ENCODE measurements at places on chromosomes 3 and 15.

- no peak for DNase-seq
Observed at GRCh38 chr15:40799523-40799922, 7.4 kb upstream of the ZFYVE19 start.

- no peak for DNase-seq
Observed at GRCh38 chr3:126519506-126520455, 2.2 kb upstream of the UROC1 start.

GRCh38 chr15:45704329-45705249 lies 69.8 kb downstream of the SQOR start:
- no peak for DNase-seq

DNA sequence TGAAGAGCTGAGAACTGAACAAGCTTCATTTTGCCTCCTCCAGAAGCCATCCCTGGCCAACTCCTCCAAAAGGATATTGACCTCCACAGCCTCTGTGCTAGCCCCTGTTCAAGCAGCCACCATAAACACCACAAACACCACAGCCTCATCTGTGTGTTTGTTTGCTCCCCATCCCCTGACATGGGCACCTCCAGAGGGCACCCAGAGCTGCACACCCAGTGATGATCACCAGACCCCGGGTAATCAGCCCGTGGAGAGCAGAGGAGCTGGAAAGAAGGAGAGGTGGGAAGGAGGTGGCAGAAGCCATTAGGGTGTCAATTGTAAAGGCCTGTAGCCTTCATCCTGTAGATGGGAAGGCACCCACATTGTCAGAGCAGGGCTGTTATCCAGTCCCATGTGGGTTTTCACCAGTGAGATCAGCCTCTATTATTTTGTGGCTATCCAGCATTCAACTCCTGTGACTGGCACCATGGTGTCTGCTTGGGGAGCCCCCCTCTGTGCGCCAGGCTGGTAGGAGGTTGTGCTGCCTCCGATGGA lies 6.8 kb upstream of the WNT7A start:
- DNase-seq: no peak
